ENCODE measurements at places on chromosomes 13 and 19.

GRCh38 chr13:112586334-112586960 is 1.5 kb downstream of the TUBGCP3 start:
- DNase-seq: no peak

- peak; percentile 68 for DNase-seq
Measured at GRCh38 chr13:32426990-32427851, 709 bp downstream of the N4BP2L1 start.

- no peak for DNase-seq
Measured at GRCh38 chr13:73212482-73212881, 153.7 kb downstream of the KLF5 start.

GRCh38 chr13:26382366-26382765 is 128.4 kb downstream of the CDK8 start:
- no peak for DNase-seq

DNA sequence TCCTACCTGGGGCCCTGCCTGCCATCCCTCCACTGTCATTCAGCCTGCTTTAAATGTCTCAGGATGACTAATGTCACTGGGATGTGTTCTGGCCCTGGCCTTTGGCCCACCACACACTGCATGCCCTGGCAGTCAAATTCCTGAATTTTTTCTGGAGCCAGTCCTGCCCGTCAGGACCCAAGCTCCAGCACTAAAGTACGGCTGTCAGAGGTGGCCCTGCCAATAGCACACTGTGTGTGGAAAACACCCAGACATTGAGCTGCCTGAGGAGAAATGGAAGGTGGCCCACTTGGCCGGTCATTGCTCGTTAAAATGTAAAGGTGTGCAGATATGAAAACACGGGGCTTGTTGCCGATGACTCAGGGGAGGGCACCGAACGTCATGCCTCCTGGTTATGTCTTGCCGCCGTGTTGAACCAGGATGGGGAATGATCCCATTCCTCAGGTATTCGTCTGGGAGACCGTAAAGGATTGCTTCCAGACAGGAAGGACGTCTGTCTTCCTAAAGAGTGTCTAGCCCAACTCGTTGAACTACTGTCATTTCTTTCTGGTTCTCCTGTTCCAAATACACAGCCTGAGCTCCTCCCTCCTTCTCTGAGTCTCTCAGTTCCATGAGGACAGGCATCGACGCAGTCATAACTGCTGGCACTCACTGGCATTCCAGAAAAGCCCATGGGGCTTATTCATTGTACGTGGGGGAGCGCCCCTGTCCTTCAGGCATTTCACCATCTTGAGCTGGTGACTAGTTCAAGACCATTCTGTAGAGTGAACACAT is 40.6 kb downstream of the COL4A2 start:
- DNase-seq: no peak

DNA sequence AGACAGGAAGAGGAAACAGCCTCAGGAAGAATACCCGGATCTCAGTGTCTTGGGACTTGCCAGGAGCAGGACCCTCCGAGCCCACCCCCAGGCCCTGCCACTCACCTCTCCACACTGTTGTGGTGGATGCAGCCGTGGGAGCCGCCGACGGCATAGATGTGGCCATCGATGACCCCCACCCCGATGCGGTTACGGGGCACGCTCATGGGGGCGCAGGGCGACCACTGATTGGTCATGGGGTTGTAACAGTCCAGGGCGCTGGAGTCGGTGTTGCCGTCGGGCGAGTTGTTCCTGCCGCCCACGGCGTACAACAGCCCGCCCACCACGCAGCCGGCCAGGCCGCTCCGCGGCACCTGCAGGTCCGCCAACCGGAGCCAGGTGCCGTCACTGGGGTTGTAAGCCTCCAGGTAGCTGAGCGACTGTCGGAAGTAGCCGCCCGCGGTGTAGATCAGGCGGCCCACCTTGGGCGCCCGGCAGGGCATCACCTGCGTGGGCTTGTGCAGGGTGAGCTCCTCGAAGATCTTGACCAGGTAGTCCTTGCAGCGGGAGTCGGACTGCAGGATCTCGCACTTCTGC is 11.6 kb downstream of the KEAP1 start:
- DNase-seq: no peak

DNA sequence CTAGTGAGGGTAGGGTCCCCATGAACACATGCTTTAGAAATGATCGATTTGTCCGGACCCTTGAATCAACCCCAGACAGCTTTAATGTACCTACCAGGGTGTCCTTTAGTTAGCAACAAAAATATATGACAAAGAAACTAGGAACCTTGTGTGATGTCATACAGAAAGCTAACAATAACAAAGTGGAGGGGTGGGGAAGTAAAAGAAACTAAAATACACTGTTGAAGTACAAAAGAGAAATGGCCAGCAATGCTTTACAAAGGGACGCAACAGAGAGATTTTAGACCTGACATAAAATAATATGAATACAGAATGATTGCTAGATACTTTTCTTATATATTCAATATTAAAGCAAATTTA is 40.0 kb downstream of the DZIP1 start:
- DNase-seq: no peak

DNA sequence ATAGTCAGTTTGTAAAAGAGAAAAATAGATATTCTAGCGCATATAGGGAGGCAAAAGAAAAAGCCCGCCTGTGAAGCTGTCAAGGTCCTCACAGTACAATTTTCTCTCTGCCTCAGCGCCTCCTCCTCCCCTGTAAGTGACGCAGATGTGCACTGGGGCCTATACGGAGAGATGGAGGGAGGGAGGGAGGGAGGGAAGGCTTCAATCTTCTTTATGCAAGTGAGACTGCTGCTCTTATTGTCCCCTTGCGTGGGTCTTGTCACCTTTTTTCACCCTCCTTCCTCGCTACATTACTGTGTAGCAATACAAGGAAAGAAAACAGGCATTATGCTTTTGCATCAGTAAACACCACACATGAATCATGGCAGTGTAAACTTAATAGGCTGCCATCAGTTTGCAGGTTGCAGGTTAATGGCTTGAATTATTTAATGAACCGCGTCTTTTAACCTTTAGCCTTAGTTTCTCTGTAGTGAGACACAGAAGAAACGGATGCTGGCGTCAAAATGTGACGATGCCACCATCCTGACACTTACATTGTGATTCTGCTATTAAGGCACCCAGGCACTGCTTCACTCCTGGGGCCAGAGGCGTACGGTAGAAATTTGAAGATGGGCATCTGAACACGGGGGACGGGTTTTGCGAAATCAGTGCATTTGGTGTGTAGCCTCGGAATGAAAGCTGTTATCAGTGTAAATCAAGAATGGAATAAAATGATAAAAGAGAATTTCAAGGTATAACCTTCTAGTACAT is at the start of gene KLHL1:
Gene KLHL1, minus strand, starts transcription at position 97 of the 750 bp plus-strand sequence. CDS start 753 bp downstream, outside the sequence.
- no peak for DNase-seq

DNA sequence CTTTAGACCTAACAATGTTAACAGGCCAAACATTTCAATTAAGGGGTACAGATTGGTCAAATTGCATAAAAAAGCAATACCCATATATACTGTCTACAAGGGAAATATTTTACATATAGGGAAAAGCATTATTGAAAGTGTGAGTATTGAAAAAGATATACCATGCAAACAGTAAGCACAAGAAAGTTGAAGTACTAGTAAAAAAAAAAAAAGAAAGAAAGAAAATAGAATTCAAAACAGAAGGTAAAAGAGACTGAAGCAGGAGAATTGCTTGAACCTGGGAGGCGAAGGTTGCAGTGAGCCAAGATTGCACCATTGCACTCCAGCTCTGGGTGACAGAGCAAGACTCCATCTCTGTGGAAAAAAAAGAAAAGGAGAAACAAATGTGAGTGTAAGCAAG is 5.3 kb upstream of the TEX101 start:
- no peak for DNase-seq

DNA sequence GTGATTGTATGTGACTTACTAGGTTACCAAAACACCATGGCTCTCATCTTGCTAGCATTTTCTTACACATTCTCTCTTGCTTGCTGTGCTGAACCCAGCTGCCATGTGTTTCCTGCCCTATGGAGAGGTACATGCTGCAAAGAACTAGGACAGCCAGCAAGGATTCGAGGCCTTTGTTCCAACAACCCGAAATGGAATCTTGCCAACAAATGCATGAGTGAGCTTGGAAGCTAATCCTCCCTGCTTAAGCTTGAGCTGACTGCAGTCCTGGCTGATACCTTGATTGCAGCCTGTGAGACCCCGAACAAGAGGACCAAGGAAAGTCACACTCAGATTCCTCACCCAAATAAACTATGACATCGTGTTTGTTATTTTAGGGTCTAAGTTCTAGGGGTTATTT is 651.2 kb downstream of the SLITRK6 start:
- DNase-seq: no peak

GRCh38 chr19:45409557-45409920 is 3.1 kb downstream of the POLR1G start:
- DNase-seq: no peak

GRCh38 chr13:46751811-46752635 is 44.9 kb downstream of the ESD start:
- DNase-seq: peak; percentile 66

GRCh38 chr13:43195551-43195950 is 172.2 kb downstream of the DNAJC15 start:
- DNase-seq: no peak

All from CD4-positive, alpha-beta T cell treated with Interleukin-15 for 1 hour (primary cell).